ENCODE measurements at places on chromosomes 1 and 21.

DNA sequence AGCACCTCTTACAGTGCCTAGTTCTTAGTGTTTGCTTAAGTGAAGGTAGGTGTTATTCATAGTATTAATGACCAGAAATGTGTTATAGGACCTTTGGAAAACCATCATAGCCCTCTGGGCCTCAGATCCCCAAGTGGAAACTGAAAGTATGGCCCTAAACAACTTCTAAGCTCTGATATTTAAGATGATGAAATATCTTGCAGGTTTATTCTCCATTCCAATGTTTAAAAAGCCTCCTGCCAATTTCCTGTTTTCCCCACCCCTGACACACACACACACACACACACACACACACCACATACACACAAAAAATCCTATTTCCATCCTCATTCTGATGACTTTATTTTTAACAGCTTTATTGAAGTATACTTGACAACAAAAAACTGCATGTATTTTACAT lies 108.2 kb downstream of the DIRAS3 start:
- DNase-seq: peak; percentile 59

DNA sequence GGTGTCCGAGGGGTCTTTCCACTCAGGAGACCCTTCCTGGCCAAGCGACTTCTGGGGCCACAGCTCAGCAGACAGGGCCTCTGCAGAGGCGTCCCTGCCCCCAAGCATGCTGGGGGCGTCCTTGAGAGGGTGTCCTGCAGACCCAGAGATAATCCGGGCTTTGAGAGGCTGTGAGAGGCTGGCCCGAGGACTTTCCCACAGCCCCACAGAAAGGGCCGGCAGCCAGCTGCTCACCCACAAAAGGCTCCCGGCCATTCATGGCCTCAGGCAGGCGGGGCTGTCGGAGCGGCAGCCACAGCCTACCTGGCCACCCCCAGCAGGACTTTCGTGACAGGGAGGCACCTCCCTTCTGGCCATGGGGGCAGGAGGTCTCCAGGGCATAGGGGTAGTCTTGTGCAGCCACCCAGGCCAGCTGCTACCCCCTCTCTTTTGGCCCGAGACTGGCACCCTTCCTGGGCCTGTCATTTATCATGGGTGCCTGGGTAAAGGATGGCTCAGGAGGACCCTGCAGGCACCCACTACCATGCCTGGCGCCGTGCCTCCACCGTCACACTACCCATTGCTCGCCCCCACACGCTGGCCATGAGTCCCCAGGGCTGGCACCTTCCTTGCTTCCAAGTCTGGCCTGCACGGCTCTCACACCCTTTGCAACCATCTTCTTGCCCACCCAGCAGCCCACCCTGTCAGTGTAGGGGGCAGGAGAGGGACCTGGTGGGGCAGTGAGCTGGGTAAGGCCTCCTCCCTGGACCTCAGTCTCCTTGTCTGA lies 11.1 kb upstream of the TNFRSF14 start:
- DNase-seq: no peak

DNA sequence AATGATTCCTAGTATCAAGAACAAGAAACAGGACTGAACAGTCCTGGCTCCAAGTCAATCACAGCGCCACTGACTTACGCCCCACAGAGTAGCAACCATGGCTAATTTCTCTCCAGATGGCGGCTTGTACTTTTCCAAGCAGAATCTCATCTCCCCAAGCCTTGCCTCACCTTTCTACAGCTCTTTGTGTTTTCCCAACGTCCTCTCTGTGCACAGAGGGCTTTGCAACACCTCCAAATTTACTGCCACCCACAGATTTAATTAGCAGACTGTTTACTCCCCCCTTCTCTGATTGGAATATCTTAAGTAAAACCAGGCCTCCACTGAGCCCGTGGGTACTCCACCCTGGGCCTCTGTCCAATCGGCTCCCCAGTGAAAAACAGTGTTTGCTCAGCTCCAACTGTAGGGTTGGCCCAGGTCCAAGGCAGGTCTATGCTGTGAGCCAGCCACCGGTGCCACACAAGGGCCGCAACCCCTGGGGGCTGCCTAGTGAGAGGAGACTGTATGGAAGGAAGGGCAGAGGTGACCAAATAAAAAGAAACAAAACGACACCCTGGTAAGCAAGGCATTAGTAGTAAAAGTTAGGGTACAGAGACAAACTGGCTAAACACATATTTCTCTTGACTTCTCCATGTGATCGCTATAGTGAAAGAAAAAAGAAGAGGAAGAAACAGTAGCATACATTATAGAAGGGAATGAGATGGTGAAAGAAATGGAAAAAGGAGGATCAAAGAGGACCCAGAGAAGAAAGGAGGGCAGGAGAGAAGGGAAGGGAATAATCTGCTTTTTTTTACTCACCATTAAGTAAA lies 128.4 kb upstream of the SOD1 start:
- peak; percentile 45 for DNase-seq

DNA sequence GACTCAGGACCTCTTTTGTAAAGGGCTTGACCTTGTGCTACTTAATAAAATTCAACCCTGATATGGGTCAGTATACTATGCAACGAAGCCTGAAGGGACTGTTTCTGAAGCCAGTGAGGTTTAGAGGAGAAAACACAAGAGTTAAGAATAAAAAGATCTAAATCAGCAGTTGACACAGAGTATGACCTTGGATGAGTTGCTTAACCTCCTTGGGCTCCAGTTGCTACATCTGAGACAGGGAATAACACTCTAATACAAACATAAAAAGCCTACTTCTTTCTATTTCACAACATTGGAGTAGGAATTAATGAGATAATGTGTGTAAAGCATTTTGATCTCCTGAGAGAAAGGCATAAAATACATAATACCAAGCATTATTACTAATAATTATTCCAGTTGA lies 882.4 kb upstream of the ADGRL2 start:
- no peak for DNase-seq

DNA sequence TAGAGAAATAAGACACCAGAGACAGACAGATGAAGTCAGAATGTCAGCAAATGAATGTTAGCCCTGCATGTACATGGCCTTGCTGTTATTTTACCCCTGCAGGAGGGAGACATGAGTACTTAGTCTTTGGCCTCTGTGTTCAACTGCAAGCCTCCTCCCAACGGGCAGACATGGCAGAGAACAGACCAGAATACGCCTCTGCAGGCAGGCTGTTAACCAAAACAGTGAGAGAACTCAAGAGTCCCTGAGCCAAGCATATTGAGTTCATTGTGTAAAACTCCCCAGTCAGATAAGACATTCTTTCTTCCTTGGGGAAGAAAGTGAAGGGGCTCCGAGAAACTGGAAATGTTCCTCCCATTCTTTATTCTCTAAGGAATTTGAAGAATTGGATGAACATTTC lies 150.9 kb downstream of the PHTF1 start:
- peak; percentile 12 for DNase-seq

GRCh38 chr1:41718497-41718896 lies 200.2 kb downstream of the HIVEP3 start:
- DNase-seq: no peak

DNA sequence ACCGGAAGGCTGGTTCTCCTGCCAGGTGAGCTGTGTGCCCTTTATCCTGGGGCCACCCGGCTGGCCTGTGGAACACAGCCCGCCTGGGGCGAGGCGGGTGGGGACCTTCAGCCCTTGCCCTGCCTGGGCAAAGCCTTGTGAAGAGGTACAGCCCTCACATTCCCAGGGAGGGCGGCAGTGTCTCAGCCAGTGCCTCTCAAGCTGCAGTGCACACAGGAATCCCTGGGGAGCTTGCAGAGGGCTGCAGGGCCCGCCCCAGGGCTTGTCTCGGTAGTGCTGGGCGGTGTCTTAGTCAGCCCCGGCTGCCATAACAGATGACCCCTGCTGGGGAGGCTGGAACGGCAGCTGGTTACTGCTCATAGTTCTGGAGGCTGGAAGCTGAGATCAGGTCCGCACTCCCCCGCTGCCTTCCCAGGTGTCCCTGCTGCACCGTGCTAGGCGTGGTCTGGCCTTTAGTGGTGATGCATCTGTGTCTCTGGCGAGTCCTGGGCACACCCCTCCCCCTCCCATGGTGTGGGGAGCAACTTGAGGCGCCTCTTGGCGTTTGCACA lies 12.6 kb downstream of the DFFB start:
- DNase-seq: peak; percentile 39

DNA sequence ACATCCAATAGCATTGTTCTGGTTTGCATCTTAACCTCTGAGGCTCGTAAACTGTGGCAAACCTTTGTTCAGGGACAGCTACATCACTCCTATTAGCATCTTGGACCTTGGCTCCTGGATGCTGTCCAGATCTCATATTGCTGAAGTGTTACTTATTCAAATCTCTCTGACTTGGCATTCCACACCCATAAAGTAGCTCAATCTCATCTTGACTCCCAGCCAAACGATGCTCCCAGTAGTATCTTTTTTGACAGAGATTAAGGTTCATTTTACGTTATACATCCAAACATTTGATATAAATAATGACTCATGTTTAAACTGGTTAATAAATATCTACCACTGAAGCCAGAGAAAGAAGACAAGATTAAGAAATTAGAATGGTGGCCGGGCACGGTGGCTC lies 4.4 kb upstream of the FLVCR1 start:
- no peak for DNase-seq

DNA sequence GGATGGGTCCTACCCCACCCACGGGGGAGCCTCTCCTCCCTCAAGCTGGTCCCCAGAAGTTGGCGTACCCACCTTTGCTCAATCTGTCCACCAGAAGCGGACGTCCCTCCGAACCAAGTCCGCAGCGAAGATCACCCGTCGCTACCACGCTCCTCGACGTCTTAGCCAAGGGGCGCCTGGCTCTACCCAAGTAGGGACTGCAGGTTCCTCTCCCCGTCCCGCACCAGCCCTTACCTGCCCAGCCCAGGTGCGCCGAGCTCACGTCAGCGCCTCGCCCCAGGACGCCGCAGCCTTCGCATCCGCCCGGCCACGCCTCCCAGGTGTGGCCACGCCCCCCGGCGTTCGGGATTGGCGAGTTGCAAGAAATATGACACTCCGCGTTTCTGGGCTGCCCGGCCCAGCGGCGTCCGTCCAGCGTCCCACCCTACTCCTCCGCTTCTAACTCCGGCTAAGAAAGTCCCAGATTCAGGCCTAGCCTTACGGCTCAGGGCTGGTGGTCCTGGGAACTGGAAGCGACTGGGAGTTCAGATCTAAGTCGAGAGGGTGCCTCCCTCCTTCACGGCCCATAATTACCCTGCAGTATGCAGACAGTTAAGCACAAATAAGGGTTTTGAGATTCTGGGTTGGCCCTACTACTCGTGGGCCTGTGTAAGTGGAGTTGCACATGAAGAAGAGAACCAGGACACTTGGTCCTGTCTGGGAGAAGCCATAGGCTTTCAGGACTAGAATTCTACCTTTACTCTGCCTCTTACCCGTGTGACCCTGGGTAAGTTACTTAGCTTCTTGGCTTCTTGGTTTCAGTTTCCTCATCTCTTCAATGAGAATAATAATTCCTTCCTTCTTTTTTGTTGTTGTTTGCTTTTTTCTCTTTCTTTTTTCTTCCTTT lies at the start of gene IRF6:
TSS of gene IRF6 (minus strand) at position 268 of the 886 bp plus-strand sequence. CDS start 4,729 bp downstream, outside the sequence.
- DNase-seq: peak; percentile 62

DNA sequence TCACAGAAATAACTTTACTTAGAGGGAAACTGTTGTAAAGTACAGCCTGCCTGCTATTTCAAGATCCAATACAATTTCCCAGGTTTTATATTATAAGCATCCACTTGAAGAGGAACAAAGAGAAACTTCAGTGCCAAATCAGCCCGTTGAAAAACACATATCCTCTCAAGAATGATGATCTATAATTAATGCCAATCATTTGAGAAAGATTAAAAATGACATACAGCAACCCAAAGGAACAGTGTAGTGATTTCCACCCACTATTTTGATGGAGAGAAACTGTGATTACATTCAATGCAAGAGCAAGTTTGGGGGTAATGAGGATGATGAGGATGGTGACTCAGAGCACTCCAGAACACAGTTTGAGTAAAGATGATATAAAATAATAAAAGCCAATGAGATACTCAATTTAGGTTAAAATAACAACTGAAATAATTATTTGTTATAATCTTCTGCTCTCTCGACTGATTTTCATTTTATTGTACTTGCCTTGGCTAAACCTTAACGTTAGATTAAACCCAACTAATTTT lies 715.5 kb downstream of the NCAM2 start:
- peak; percentile 27 for DNase-seq

- peak; percentile 81 for DNase-seq
These were observed 35.8 kb downstream of the PIK3CD start for GRCh38 chr1:9687120-9687873.

- DNase-seq: no peak
These were observed 6.8 kb upstream of the INAVA start for GRCh38 chr1:200887772-200888348.

DNA sequence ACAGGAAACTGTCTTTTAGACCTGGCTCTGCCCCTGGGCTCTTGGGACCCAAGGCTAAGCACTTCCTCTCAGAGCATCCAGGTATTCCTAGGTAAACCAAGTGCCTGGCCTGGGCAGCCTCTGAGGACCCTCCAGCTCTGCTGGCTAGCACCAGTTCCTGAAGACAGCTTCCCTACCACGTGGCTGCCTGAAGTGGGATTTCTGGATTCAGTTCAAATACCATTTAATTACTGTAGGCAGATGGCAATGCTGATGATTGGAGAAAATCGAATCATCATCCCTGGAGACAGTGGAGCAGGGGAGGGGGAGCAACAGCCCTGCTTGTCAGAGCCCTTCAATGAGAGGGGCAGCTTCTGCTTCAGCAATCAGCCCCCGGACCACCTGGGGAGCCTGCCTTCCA lies 11.9 kb downstream of the KIF21B start:
- no peak for DNase-seq

GRCh38 chr1:6811583-6811982 lies 26.3 kb downstream of the CAMTA1 start:
- no peak for DNase-seq

GRCh38 chr1:66444438-66445265 lies 89.3 kb upstream of the SGIP1 start:
- no peak for DNase-seq

- DNase-seq: no peak
These were observed 37.8 kb downstream of the SETD4 start for GRCh38 chr21:36022427-36023091.

DNA sequence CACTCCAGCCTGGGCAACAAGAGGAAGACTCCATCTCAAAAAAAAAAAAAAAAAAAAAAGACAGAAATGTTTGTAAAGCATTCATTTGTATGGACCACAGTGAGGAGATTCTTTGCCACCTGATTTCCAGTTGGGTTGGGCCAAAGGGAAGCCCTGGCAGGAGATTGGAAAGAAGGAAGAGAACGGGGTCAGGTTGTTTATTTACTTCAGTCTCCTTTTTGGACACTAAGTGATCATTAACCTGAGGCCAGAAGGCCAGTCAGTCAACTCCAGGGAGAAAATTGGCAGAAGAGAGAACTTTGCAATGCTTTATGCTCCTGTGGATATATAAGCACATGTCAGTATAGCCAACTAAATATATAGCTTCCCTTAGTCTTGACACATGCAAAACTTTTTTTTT lies 85.9 kb downstream of the NTMT2 start:
- no peak for DNase-seq

- peak; percentile 39 for DNase-seq
These were observed 741 bp downstream of the DUSP10 start for GRCh38 chr1:221740993-221741702.

Data from astrocyte of the spinal cord (primary cell).